ENCODE measurements at places on chromosomes 1 and 21. TPM values are rescaled to one million over a fixed set of nuclear protein-coding genes. Genes with fewer than 3 reads are reported as not detected.

KCNE2 gene
- total RNA-seq: 0.52 TPM

LRRC53 gene
- total RNA-seq: not detected

FCN3 gene
- total RNA-seq: 826 TPM

NUP133 gene
- 33.8 TPM for total RNA-seq

- peak; percentile 79 for DNase-seq
- H3K36me3 ChIP-seq: no peaks in the 10 kb centered on the region
- H3K27me3 ChIP-seq: peaks cover 99% of the 10 kb centered on the region
Measured at GRCh38 chr1:63322114-63322943, at the start of gene FOXD3. TSS of gene FOXD3 (plus strand) at chr1:63322567. CDS start at chr1:63323059, 492 bp downstream.

DNA sequence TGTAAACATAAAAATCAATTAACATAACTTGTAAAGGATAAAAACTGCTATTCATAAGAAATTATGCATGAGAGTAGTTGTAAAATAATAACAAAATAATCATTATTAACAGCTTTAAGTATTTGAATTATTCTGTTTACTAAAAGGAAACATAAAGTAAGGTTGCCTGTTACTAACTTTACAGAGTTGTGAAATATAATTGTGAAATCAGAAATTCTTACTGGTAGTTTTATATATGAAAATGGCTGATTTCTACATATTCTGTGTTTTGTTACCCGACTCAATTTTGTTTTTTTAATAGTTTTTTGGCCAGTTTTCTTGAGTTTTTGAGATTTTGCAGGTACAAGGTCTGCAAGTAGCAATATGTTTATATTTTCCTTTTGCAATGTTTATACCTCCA, 27.8 kb downstream of the FNBP1L start:
- H3K36me3 ChIP-seq: no peaks in the 10 kb centered on the region
- no peaks in the 10 kb centered on the region for H3K27me3 ChIP-seq
- no peak overlapping the region for H3K27ac ChIP-seq
- H3K4me1 ChIP-seq: peaks cover 5% of the 10 kb centered on the region
- no peak overlapping the region for H3K4me3 ChIP-seq
- DNase-seq: no peak

DNA sequence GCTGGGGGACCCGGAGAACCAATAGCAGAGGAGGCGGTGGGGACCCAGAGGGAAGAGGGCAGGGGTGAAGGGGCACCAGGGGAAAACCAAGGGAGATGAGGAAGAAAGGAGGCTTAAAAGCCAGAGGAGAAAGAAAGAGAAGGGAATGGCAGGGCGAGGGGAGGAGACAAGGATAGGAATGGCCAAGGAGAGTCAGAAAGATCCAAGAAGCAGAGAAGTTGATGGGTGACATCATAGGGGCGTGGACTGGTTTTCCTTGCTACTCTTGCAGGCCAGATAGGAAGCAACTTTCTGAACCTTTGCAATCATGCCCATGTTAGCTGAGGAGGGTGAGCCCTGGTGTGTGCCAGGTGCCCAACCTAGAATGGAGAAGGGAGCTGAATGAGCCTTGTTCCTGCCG, 5.4 kb downstream of the NPR1 start:
- H3K27me3 ChIP-seq: peaks cover 12% of the 10 kb centered on the region
- H3K27ac ChIP-seq: no peak overlapping the region
- no peaks in the 10 kb centered on the region for H3K36me3 ChIP-seq
- H3K4me1 ChIP-seq: no peaks in the 10 kb centered on the region
- DNase-seq: no peak
- H3K4me3 ChIP-seq: no peak overlapping the region

GRCh38 chr1:246698466-246699094, 25.6 kb upstream of the SCCPDH start:
- peaks cover 9% of the 10 kb centered on the region for H3K4me1 ChIP-seq
- peak overlapping the region; percentile 49 for H3K4me3 ChIP-seq
- no peaks in the 10 kb centered on the region for H3K36me3 ChIP-seq
- DNase-seq: no peak
- peak overlapping the region; percentile 63 for H3K27ac ChIP-seq

GRCh38 chr1:46823151-46823550, 24.3 kb downstream of the CYP4B1 start:
- DNase-seq: no peak
- H3K4me3 ChIP-seq: no peak overlapping the region
- no peaks in the 10 kb centered on the region for H3K36me3 ChIP-seq
- no peaks in the 10 kb centered on the region for H3K27me3 ChIP-seq
- H3K27ac ChIP-seq: no peak overlapping the region
- no peaks in the 10 kb centered on the region for H3K4me1 ChIP-seq

GRCh38 chr1:87927391-87928280, 599.0 kb downstream of the LMO4 start:
- DNase-seq: no peak
- H3K4me3 ChIP-seq: no peak overlapping the region
- H3K27ac ChIP-seq: no peak overlapping the region
- no peaks in the 10 kb centered on the region for H3K36me3 ChIP-seq

DNA sequence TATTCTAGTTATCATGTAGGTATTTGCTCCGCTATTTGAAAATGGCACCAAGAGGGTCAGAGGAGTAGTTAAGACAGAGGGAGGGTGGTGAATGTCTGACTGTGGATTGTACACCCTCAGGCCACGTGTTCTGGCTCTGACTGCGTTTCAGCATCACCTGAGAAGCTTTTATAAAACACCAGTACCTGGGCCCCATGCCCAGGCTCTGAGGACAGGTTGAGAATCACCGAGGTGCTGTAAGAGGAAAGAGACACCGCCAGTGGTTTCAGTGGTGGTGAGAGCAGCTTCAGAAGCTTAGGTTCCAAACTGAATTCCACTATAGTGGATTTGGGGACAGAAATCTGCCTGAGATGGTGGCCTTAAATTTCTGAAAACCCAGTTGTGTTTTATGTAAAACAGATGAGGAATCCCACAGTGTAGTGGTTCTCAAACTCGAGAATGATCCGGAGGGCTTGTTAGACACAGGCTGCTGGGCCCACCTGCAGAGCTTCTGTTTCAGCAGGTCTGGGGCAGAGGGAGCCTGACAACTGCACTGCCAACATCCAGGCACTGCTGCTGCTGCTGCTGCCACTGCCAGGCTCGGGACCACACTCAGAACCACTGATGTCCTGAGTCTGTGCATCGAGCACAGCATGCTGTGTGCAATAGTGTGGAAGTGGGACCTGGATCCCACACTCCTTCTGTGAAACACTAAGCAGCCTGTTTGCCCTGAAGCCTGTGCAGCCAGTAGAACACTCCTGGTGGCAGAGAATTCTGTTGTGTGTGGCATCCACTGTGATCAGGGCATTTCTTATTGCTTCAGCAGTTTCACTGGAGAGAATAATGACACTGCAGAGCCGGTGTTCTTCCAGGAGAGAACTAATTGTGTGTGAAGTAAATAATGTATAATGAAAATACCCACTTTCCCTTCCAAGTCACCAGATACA, 98.7 kb downstream of the SUSD4 start:
- H3K27ac ChIP-seq: no peak overlapping the region
- H3K4me3 ChIP-seq: no peak overlapping the region
- no peaks in the 10 kb centered on the region for H3K36me3 ChIP-seq
- no peak for DNase-seq
- no peaks in the 10 kb centered on the region for H3K4me1 ChIP-seq
- H3K27me3 ChIP-seq: no peaks in the 10 kb centered on the region

DNA sequence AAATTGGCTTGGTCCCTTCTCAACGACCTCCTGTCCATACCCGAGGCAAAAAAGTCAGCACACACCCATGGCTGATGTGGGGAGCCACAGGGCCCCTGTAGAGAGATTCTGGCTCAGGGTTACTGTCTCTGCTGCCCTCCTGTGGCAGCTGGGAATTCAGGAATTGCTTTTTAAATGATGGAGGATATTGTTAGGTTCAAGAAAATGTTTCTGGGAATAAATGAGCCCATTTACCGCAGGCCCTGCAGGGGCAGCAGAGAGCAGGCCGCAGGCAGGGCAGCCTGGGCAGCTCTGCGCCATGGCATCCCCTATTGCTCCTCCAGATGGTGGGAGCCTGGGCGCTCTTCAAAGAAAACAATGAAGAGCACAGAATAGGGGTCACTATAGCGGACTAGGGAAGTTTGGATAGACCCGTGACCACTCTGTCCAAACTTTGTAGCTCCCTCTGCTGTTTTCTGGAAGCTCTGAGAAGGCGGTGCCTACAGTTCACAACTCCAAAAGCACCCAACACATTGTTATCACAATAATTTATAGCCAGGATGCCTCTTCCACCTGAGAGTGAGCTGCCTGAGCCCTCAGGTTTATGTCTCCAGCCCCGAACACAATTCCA, 201.1 kb downstream of the BACH1 start:
- no peak overlapping the region for H3K27ac ChIP-seq
- no peaks in the 10 kb centered on the region for H3K27me3 ChIP-seq
- no peaks in the 10 kb centered on the region for H3K4me1 ChIP-seq
- H3K4me3 ChIP-seq: no peak overlapping the region

- no peak for DNase-seq
- H3K36me3 ChIP-seq: no peaks in the 10 kb centered on the region
- H3K27me3 ChIP-seq: no peaks in the 10 kb centered on the region
- no peaks in the 10 kb centered on the region for H3K4me1 ChIP-seq
- H3K4me3 ChIP-seq: no peak overlapping the region
Measured at GRCh38 chr21:41866274-41866809, 12.8 kb downstream of the PRDM15 start.

DNA sequence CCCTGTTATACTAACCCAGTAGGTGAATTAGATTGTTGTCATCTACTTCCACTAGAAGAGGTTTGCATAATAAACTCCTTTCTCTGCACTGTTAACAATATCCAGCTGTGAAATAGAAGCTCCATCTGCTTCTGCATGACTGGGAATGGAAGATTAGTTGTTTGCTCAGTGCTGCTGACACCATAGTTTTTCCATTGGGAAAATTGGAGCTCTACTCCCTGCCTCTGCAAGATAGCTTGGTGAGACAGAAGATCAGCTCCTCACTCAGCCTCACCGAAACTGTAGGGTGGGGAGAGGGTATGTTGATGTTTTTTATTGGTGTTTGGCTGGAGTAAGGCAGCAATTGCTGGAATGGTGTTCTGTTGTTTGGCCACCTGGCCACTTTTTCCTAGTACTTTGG, 331.6 kb upstream of the ADAMTS5 start:
- H3K36me3 ChIP-seq: no peaks in the 10 kb centered on the region
- no peak for DNase-seq
- H3K27me3 ChIP-seq: no peaks in the 10 kb centered on the region
- H3K4me3 ChIP-seq: no peak overlapping the region

GRCh38 chr21:38853421-38853919, 47.7 kb downstream of the ETS2 start:
- no peak overlapping the region for H3K27ac ChIP-seq
- H3K36me3 ChIP-seq: no peaks in the 10 kb centered on the region
- H3K4me3 ChIP-seq: no peak overlapping the region
- H3K27me3 ChIP-seq: no peaks in the 10 kb centered on the region

- DNase-seq: no peak
- H3K27ac ChIP-seq: no peak overlapping the region
- H3K36me3 ChIP-seq: peaks cover 36% of the 10 kb centered on the region
- H3K27me3 ChIP-seq: no peaks in the 10 kb centered on the region
- no peaks in the 10 kb centered on the region for H3K4me1 ChIP-seq
Measured at GRCh38 chr1:112687785-112688496, 13.5 kb downstream of the MOV10 start.

Measured in upper lobe of right lung (tissue), 1 donor.